ENCODE measurements at places on chromosomes 6 and 20.

- no peak for DNase-seq
These were observed 93.2 kb downstream of the PRSS35 start for GRCh38 chr6:83605517-83605916.

DNA sequence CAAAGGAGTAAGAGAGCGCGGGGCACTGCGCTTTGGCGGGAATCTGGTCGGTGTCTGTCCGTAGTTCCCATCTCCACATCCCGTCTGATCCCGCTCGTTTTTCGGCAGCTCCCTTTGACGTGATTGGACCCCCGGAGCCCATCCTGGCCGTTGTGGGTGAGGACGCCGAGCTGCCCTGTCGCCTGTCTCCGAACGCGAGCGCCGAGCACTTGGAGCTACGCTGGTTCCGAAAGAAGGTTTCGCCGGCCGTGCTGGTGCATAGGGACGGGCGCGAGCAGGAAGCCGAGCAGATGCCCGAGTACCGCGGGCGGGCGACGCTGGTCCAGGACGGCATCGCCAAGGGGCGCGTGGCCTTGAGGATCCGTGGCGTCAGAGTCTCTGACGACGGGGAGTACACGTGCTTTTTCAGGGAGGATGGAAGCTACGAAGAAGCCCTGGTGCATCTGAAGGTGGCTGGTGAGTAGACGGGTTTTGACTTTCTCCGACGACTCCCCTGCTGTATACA, 1.4 kb downstream of the BTN1A1 start:
- DNase-seq = peak; percentile 44

- DNase-seq = no peak
These were observed at the start of gene HLA-G for GRCh38 chr6:29827579-29828470. HLA-G (plus strand) TSS chr6:29827825; CDS start chr6:29827845, 20 bp downstream.

DNA sequence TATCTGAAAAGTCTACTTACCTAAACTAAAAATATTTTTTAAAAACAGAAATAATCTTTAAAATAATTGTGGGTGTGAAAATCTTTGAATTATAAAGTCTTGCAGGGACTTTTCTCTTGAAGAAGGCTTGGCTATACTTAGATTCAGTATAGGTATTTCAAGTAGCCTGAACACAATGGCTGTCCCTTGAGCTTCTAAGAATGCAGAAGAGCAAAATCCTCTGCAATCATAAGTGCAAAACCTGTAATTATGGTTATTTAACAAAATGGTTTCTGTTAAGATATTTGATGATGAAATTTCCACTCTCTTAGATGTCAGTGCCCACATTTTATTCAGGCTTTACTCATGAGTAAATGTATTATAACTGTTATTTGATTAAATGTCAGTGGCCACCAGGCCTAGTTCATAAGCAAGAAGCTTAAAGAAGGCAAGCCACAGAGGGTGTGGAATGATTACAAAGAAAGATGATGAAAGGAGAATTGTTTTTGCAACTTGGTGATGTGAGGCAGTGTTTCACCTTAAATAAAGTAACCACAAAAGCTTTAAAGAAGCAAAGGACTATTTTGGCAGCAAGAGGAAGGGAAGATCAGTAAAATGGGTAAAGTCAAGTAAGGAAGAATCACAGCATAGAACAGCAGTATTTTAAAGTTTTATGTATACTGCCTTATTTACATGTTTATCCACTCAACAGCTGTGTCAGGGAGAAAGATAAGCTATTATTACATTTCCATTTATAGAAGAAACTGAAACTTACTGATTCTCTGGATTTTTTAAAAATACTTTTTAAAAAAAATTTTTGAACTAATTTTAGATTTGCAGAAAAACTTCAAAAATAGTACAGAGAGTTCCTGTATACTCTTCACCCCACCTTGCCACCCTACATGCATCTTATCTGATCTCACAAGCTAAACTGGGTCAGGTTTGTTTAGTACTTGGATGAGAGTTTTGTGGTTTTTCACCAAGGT, 351.2 kb upstream of the RUNX2 start:
- no peak for DNase-seq

DNA sequence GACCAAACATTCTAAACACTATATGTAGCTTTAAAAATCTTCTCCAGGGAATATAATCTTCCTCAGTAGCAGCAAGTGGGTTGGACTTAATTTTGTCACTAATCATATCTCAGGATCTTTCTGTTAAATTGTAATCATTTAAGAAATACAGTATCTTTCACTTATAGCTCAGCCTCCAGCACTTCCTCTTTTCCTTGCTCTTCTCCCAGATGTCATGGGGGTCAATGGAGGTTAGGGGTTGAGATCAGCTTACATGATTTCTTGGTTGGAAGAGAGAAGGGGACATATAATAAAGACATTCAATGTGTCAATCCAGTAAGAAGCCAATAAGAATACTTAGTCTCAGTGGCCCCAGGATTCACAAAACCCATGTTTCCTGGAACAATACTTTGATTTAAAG, 15.7 kb upstream of the REPS1 start:
- DNase-seq = no peak

- DNase-seq = no peak
These were observed 75.9 kb downstream of the ATG5 start for GRCh38 chr6:106249658-106250057.

GRCh38 chr6:143980921-143981320, 27.1 kb downstream of the PLAGL1 start:
- DNase-seq = no peak

GRCh38 chr6:6565488-6565887, 23.0 kb upstream of the LY86 start:
- DNase-seq = no peak

GRCh38 chr6:16998461-16998860, 103.4 kb upstream of the STMND1 start:
- DNase-seq = no peak

DNA sequence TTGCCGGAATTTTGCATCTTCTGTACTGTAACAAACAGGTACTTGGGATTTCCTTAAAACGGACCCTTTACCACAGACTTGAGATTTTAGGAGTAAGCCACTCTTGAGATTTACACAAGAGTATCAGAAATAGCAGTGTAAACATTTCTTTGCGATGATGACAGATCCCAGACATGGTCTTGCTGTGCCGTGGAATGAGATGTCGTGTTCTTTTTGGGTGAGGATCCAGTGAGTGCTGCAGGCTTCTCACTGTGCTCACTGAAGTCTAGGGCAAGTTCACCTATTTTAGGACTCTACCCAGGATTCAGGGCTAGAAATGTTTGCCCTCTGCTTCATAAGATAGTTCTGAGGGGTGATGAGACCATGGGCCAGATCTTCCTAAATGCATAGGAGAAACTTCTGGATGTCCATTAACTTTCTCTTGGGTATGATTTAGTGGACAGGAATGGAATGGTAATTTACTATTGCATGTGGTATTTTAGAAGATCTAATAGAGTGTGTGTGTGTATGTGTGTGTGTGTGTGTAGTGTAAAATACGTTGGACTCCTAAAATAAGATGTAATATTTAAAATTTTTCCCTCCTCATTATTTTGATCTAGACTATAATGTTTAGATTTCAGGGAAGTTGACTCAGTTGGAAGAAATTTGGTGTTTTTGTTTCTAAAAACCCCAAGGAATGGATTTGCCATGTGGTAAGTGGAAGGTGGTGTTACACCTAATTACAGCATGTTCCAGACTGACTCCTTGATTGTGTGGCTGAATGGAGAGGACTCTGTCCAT, 8.5 kb downstream of the LRRC1 start:
- no peak for DNase-seq

DNA sequence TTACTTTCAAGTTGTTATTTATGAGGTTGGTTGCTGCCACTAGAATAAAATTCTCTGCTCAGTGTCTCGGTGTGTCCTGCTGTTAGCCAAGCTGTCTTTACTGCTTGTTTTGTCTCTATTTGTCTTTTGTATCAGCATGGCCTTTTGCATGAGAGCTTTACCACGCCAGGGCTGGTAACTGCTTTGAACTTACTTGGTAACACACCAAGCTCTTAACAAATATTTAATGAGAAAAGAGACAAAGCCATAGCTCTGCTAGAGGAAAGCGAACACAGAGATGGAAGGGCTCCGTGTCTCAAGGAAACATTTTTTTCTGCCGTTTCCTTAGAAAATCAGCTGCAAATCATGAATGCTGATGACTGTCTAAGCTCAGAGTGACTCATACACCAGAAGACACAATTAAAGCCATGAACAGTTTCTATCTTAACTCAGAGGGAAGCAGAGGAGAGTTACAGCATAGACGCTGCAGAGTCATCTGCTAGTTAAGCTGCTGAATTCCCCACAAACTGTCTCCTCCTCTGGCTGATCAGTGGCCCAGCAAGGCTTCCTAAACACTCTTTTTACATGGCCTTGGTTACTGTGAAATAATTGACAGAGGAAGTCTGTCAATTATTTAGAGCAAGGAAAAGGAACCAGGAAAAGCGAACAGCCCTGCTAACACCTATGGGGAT, 44.8 kb downstream of the AGPAT4 start:
- peak; percentile 66 for DNase-seq

DNA sequence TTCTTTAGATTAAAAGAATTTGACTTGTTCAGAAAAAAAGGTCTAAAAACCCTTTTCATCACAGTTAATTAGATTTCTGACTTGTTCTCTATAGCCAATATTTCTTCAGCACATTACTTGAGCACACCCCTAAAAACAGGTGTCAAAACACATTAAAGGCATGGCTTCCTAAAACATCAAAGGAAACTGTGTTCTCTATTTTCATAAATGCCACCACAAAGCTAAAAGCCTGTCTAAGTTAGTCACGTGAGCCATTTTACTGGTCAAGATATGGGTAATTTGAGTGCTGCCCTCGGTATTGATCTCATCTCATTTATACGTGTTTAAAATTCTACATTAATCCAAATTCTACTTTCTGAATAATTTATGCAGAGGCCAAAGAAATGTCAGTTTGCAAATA, 580.5 kb downstream of the HAO1 start:
- no peak for DNase-seq

DNA sequence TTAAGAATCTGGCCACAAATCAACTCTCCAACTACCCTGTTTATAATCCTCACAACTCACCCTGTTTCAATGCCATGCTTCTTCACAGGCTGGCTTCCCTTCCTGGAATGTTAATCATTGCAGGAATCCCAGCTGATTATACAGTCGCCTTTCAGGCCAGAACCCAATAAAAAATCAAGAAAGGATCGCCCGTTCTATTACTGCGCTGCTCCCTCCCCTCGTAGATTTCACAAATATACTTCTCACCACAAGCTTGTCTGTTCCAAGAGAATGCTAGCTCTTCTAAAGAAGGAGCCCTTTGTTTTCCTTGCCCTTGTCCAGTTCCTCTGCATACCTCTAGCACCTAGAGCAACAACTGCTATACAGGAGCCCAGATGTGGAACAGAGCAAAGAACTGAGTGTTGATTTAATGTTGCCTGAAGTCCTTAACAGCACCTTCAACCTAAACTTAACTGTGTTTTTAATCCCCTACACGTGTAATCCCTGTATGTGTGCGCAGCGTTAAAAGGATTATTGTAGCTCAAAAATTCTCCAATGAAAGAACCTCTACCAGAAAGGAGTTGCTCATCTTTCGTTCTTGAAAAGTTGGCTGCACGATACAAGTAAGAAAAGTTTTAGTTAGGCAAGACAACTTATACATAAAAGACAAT, 988 bp downstream of the ECHDC1 start:
- DNase-seq = peak; percentile 28

GRCh38 chr6:158708239-158708638, 58.4 kb downstream of the SYTL3 start:
- DNase-seq = no peak

- no peak for DNase-seq
These were observed 6.9 kb upstream of the CST11 start for GRCh38 chr20:23459461-23460150.

GRCh38 chr6:73704260-73704659, 8.3 kb downstream of the CD109 start:
- DNase-seq = no peak

- DNase-seq = no peak
These were observed 320.3 kb downstream of the BMP2 start for GRCh38 chr20:7087803-7088202.

DNA sequence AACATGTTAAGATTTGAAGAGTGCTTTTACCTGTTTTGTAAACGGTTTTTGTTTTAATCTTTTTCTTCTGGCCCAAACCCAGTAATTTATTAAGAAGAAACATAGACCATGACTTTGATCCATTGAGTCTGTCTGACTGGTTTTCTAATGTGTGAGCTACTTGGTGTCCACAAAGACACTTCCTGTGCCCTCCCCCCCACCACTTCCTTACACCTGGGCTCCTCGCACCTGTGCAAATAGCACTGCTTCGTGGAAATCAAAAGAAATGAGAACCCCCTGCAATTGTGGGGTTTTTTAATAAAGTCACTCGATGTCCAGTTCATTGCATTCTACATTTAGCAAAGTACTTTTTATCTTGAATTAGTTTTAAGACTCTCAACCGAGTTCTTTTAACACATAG, 65.5 kb downstream of the SMOC2 start:
- no peak for DNase-seq

- DNase-seq = no peak
These were observed 10.1 kb downstream of the ANGPT4 start for GRCh38 chr20:906001-906520.

DNA sequence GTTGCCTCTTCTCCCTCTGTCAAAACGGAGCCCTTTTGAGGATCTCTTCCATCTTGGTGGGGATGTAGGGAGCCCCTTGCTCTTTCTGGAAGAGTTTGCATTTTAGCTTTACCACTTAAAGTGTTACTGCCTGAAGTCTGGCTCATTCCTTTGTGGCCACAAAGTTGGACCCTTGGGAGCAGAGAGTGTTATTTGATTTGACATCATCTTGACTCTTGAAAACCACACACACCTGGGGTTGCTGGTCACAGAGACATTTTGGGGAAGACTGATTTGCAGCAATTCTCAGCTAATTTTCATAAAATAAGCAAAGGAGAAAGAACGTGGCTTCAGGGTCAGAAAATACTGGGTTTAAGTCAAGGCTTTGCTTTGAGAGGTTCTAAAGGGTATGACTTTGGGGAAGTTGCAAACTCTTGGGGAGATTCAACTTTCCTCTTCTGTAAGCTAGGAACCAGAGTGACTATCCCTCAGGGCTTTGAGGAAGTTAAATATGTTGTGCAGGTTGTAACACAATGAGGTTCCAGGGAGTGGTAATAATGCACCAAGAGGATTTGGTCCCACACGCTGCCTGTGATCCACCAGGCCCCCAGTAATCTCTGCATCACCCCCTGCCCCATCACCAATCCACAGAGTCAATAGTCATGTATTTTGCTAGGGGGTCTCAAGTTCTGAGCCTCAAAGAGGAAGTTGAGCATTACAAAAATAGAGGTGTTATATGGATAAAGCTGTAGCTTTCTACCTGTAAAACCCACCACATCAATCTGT, 141.6 kb upstream of the SLC24A3 start:
- DNase-seq = no peak

DNA sequence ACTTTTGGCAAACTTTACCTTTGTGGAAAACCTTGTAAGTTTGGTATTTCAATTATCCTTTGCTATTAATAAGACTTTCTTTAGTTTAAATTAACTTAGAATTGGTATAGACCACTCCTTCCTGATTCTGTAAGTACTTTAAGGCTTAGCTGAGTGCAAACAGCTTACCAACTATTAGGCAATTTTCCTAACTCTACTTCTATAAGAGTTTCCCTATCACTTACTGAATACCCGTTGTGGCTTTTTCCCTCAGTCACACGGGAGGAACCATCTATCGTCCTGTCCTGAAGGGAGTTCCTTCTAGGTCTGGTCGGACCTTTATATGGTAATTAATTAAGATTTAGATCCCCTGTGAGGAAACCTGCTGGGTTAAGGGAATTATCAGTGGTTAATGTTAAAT, 9.6 kb downstream of the SLC35A1 start:
- DNase-seq = peak; percentile 57
